ENCODE measurements at places on chromosomes 6 and 20. TPM values are rescaled to one million over a fixed set of nuclear protein-coding genes. Genes with fewer than 3 reads are reported as not detected.

TPBG gene
- total RNA-seq = 47.8 TPM

STMND1 gene
- total RNA-seq = not detected

CGA gene
- not detected for total RNA-seq

AGPAT4 gene
- total RNA-seq = 13.8 TPM

APOM gene
- 1.2 TPM for total RNA-seq

BCAS1 gene
- not detected for total RNA-seq

SEMG2 gene
- not detected for total RNA-seq
